ENCODE measurements at places on chromosomes 3 and 15.

- DNase-seq = no peak
Observed at GRCh38 chr15:26844901-26845300, 22.0 kb upstream of the GABRA5 start.

- no peak for DNase-seq
Observed at GRCh38 chr3:187169231-187169960, 27.9 kb upstream of the RTP1 start.

- DNase-seq = no peak
Observed at GRCh38 chr3:72659596-72659995, 188.6 kb downstream of the SHQ1 start.

GRCh38 chr3:148534089-148534988 lies 163.4 kb upstream of the AGTR1 start:
- DNase-seq = no peak

GRCh38 chr3:193737191-193737751 lies 144.3 kb downstream of the OPA1 start:
- no peak for DNase-seq

DNA sequence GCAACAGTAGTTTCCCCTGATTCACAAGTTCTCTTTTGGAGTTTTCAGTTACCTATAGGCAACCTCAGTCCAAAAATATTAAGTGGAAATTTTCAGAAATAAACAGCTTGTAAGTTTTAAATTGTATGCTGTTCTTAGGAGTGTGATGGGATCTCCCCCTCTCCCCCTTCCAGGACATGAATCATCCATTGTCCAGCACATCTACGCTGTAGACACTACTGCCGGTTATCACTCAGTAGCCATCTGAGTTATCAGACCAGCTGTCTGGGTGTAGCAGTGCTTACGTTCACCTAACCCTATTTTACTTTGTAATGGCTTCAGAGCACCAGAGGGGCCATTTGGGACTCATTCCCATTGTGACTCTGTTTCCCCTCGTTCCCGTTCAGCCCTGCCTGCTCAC lies 96.7 kb upstream of the PLXNA1 start:
- DNase-seq = no peak

- DNase-seq = no peak
Observed at GRCh38 chr3:32593903-32594525, 23.4 kb upstream of the DYNC1LI1 start.

- DNase-seq = no peak
Observed at GRCh38 chr15:66881173-66881905, 179.3 kb downstream of the SMAD6 start.

GRCh38 chr3:188486126-188486525 lies 332.2 kb downstream of the LPP start:
- no peak for DNase-seq

All from stimulated activated CD8-positive, alpha-beta memory T cell treated with anti-CD3 and anti-CD28 coated beads, Interleukin-7, amount 100 ng/mL, for 1 hour (primary cell).